Tibial nerve (tissue), 4 donors: ENCODE measurements at places on chromosomes 1 and 21.

- H3K36me3 ChIP-seq = peaks cover 50% of the 10 kb centered on the region
- H3K4me3 ChIP-seq = no peak overlapping the region
- no peak for DNase-seq
- H3K27me3 ChIP-seq = no peaks in the 10 kb centered on the region
- H3K4me1 ChIP-seq = no peaks in the 10 kb centered on the region
- no peak overlapping the region for H3K27ac ChIP-seq
These were observed 16.5 kb downstream of the DR1 start for GRCh38 chr1:93362237-93362636.

GRCh38 chr1:161940866-161941591 lies 82.6 kb downstream of the OLFML2B start:
- no peak for DNase-seq
- no peaks in the 10 kb centered on the region for H3K27me3 ChIP-seq
- no peak overlapping the region for H3K27ac ChIP-seq
- no peak overlapping the region for H3K4me3 ChIP-seq
- H3K36me3 ChIP-seq = peaks cover 11% of the 10 kb centered on the region

DNA sequence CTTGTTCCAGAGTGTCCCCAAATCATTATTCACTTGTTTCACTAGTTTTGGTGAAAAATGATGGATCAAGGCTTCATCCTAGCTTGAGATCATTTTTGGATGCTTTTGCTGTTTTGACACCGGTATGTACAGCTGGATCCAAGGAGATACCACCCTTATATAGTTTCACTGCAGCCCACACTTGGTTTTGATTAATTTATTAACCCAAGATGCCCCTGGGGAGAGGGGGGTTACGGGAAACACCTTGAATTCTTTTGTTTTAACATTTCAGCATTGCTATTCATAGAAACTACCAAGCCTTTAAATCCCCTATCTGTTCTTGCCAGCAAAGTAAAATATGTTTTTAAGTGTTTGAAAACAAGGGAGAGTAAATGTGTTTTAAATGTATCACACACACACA lies 457.7 kb upstream of the RUNX1 start:
- H3K4me1 ChIP-seq = peaks cover 4% of the 10 kb centered on the region
- H3K27ac ChIP-seq = no peak overlapping the region
- H3K36me3 ChIP-seq = no peaks in the 10 kb centered on the region
- no peak for DNase-seq

DNA sequence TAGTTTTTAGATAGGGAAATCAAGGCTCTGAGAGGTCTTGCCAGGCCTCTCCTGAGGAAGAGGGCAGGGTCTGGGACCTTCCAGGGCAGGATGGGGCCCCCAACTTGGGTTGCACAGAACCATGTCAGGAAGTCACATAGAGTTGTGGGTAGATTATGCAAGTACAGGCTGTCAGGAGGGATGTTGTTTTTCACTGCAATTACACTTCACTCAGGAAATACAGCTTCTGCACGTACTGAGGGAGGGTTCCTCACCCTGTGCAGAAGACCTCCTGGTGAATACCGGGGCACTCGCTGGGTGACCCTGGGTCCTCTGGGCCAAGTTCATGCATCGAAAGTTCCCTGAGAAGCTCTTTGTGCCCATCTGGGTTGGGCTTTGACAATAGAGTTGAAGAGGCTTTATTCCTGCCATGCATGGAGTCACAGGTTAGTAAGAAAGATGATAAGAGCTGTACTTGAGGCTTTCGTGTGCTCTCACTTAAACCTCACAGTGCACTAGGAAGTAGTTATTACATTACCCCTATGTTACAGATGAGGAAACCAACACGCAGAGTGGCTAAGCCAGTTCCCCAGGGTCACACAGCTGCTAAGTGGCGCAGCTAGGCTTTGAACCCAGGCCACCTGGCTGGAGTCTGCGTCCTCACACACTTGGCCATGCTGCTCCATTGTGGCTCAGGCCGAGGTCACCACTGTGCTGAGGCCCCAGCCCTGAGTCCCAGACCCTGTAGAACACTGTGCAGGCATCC lies 16.2 kb upstream of the TNFRSF1B start:
- no peaks in the 10 kb centered on the region for H3K36me3 ChIP-seq
- no peak overlapping the region for H3K27ac ChIP-seq
- H3K27me3 ChIP-seq = no peaks in the 10 kb centered on the region
- no peak overlapping the region for H3K4me3 ChIP-seq
- no peak for DNase-seq

- H3K4me1 ChIP-seq = no peaks in the 10 kb centered on the region
- H3K36me3 ChIP-seq = no peaks in the 10 kb centered on the region
- H3K27me3 ChIP-seq = no peaks in the 10 kb centered on the region
- peak overlapping the region; percentile 67 for H3K27ac ChIP-seq
- H3K4me3 ChIP-seq = peak overlapping the region; percentile 86
These were observed 576 bp downstream of the ZFP69 start for GRCh38 chr1:40477678-40478053.
